Psoas muscle (tissue), 8 donors: ENCODE measurements at places on chromosomes 6 and 20. TPM values are rescaled to one million over a fixed set of nuclear protein-coding genes. Genes with fewer than 3 reads are reported as not detected.

RNF39 gene
- not detected for polyA plus RNA-seq

ARFGEF3 gene
- polyA plus RNA-seq: 0.22 TPM

FOXP4 gene
- 4.6 TPM for polyA plus RNA-seq

OR12D1 gene
- polyA plus RNA-seq: not detected

BEND3 gene
- polyA plus RNA-seq: 1.0 TPM

SAMD3 gene
- not detected for polyA plus RNA-seq

IL17F gene
- polyA plus RNA-seq: not detected

TFB1M gene
- polyA plus RNA-seq: 17.5 TPM

STMND1 gene
- not detected for polyA plus RNA-seq

PNPLA1 gene
- 0.05 TPM for polyA plus RNA-seq

MATN4 gene
- not detected for polyA plus RNA-seq

BFSP1 gene
- 0.18 TPM for polyA plus RNA-seq

TXLNB gene
- polyA plus RNA-seq: 1.8 TPM

CEP162 gene
- polyA plus RNA-seq: 2.3 TPM

SNPH gene
- polyA plus RNA-seq: 2.2 TPM

AHI1 gene
- 8.3 TPM for polyA plus RNA-seq

RSPH4A gene
- 0.22 TPM for polyA plus RNA-seq

MAFB gene
- 14.1 TPM for polyA plus RNA-seq

GPR6 gene
- polyA plus RNA-seq: not detected

PROKR2 gene
- polyA plus RNA-seq: not detected

BTN1A1 gene
- polyA plus RNA-seq: not detected

ABCC10 gene
- polyA plus RNA-seq: 9.9 TPM

FAM83C gene
- 0.07 TPM for polyA plus RNA-seq

DEFB110 gene
- not detected for polyA plus RNA-seq

PNLDC1 gene
- polyA plus RNA-seq: 0.09 TPM

CST7 gene
- 0.13 TPM for polyA plus RNA-seq

PXDC1 gene
- polyA plus RNA-seq: 24.3 TPM

FOXS1 gene
- polyA plus RNA-seq: 0.65 TPM

RPL7L1 gene
- 90.6 TPM for polyA plus RNA-seq

PI3 gene
- polyA plus RNA-seq: 0.18 TPM

PDE7B gene
- polyA plus RNA-seq: 1.9 TPM

BICRAL gene
- polyA plus RNA-seq: 2.9 TPM

ADGRG6 gene
- 0.59 TPM for polyA plus RNA-seq

TRAPPC3L gene
- polyA plus RNA-seq: 0.16 TPM

MTFR2 gene
- 0.07 TPM for polyA plus RNA-seq

JAG1 gene
- polyA plus RNA-seq: 5.4 TPM
